ENCODE measurements at places on chromosomes 12 and 14.

DNA sequence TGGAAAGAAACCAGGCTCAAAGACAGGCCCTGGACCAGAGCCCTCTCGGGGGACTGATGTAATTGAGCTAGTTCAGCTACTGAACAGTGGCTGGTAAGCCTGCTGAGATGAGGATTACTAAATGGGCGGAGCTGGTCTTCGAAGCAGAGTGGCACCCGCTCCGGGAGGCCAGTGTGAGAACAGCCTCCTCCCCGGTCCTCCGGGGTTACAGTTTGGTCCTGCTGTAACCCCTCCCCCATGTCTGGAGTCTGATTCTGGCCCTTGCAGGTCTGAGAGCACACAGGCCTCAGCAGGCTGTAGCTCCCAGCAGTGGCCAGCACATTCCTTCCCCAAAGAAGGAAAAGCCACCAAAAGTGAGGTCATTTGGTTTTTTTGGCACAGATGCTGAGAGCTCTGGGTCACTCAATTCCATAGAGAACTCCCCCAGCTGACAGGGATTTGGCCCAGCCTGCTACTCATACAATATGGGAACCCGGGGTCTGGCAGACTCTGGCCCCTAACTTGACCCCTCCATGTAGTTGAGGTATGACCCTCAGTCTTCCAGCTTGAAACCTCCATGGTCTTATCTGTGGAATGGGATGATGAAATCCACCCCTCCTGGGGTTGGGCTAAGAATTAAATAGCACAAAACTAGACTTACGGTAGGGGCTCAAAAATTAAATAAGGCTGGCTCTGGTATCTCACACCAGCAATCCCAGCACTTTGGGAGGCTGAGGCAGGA lies 39.0 kb downstream of the ACTN1 start:
- peak; percentile 99 for DNase-seq

DNA sequence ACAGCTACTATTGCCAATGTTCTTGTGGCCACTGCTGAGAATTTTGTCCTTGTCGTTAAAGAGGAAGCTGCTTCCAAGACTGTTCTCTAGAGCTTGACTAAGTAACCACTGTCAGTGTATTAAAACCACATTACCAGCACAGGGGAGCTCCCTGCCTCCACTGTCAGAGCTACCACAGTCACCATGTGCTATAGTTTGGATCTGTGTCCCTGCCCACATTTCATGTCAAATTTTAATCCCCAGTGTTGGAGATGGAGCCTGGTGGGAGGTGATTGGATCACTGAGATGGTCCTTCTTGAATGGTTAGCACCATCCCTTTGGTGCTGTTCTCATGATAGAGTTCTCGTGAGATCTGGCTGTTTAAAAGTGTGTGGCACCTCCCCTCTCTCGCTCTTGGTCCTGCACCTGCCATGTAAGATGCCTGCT lies 23.2 kb upstream of the RAP1B start:
- no peak for DNase-seq

GRCh38 chr12:17015501-17015900 lies 409.5 kb upstream of the LMO3 start:
- no peak for DNase-seq

GRCh38 chr14:90381999-90382451 lies 14.8 kb upstream of the CALM1 start:
- no peak for DNase-seq

DNA sequence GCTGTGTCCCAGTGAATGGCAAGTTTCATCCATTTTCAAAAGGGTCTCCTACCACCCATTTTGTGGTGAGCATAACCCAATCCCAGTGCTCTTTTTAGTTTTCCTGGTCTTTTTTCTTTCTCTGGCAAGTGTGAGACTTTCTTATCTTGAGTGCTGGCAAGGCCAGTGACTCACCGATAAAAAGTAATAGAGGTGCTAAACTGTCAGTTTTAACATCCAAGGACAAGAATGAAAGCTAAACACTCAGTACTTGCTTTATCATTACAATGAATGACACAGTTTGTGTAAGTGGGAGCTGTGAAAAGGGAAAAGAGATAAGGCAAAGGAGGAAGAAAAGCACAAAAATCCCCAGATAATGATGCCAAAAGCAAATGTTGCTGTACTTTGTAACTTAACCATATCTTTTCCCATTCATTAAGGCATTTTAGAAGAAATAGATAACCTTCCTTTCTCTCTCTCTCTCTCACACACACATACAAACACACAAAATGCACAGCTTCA lies 4.9 kb upstream of the LRIG3 start:
- DNase-seq: no peak

DNA sequence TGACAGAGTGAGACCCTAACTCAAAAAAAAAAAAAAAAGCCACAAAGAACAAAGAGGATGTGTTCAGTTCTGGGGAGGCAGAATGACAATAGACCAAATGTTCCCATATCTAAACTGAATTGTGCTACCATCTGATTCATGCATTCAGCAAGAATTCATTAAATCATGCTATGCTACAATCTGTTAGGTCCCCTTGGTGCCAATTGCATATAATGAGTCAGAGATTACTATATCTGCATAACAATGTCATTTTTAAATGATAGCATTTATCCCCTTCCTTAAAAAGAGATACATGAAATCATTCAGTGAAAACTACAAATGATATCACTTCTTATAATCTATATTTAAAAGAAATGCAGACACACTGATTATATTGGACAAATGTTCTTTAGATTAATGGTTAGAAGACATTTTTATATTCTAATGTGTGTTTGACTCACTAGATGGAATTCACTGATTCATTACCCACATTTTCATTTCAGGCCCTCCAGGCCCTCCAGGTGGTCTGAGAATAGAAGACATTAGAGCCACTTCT lies 207.6 kb upstream of the PDZRN4 start:
- no peak for DNase-seq

GRCh38 chr14:71366861-71367260 lies 459.6 kb downstream of the PCNX1 start:
- no peak for DNase-seq

DNA sequence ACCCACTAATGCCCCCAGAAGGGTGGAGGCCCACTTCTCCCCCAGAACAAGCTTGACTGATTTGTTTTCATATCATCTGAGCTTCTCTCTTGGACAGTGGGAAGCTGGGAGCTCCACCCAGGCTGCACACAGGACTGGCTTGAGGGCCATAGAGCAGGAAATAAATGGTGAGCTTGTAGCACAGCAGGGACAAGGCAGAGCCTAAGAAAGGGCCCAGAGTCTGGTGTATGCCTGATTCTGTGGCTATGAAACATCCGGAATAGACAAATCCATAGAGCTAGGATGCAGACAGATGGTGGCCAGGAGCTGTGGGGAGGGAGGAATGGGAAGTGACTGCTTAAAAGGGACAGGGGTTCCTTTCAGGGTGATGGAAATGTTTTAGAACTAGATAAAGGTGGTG lies 79.0 kb downstream of the ARL6IP4 start:
- no peak for DNase-seq

DNA sequence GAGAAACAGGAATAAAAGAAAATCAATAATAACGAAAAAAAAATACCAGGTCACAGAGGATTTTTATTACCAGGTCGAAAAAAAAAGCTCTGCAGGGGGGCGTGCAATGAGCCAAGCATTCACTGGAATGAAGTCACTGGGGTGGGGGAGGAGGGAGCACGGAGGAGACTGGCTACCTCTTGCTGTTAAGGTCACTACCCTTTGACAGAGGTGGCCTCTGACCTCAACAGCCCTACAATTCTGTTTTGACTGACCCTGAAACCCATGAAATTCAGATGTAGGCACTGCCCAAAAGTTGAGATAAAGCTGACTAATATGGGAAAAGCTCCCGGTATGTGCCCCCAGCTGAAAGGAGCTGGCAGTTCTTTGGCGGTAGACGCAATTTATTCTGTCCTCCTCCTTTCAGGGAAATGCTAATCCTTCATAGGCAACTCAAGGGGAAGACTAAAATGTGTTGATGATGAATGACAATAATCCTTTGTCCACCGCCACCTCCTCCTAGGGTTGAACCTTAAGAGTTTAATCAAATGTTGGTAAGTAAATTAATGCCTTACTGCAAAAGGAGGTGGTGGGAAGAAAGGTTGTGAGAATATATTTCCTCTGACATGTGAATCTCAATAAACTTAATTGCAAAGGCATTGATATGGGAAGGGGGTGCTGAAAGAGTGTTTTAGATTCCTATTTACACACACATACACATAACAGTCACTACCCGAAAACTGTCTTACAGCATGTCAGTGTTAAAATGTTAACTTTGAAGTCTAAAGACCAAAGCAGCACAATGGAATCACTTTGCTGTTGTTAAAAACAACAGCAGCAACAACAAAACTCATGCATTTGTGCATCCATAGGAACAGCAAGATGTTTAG lies 6.3 kb upstream of the RIC8B start:
- peak; percentile 60 for DNase-seq

DNA sequence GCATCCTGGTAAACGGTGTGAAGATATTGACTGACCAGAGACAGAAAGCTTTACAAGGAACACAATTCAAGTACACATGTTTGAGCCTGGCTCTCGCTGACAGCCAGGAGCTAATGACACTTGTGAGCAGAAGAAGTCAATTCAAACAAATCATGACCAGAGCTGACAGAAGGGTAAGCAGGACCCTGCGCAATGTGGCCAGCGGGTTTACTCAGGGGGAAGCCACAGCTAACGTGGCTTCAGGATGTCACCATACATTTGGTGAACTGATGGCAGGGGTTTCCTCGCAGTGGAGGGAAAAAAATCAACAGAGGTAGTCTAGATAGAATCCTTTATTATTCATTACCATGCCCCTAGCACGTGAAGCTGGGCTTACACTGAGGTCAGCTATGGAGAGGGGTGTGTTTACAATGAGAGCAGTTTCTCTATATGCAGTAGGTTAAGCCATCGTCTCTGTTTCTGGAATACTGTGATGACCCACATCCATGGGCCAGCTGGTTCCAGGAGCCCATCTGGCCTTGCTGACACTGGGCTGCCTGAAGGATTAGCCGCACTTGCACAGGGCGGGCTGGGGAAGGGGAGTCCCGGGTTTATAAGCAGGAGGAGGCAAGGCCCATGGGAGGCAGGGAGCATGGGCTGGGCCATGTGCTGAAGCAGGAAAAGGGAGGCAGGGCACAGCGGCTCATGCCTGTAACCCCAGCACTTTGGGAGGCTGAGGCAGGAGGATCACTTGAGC lies 198.2 kb upstream of the PRMT8 start:
- no peak for DNase-seq

DNA sequence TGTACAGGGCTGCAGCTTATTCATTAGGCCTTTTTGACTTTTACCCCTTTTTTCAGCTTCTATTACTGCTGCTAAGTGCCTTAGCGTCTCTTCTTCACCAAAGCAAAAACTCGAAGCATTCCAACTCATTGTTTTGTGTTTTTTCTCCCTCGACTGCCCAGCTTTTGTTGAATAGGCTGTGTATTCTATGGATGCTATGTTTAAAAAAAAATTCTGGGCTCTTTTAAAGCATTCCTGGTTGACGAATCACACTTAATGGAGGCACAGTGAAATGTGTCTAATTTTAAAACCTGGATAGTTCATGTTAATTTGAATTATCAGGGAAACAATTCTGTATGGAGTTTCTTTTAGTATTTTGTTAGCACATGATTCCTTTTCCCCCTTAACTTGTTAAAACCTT lies 29.7 kb downstream of the KTN1 start:
- peak; percentile 58 for DNase-seq

- DNase-seq: no peak
Measured at GRCh38 chr14:98200601-98201000, 1071.4 kb downstream of the BCL11B start.

DNA sequence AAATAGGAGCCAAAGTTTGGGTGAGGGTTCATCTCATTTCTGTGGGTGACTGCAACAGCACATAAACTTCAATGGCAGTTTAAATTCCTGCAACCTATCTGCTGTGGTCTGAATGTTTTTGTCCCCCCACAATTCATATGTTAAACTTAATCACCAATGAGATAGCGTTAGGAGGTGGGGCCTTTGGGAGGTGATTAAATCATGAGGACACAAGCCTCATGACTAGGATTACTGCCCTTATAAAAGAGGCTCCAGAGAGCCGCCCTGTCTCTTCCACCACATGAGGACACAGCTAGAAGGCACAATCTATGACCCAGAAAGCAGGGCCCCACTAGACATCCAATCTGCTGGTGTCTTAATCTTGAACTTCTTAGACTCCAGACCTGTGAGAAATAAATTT lies 3.8 kb upstream of the CCDC91 start:
- no peak for DNase-seq

- peak; percentile 28 for DNase-seq
Measured at GRCh38 chr12:77720258-77720657, 110.4 kb upstream of the NAV3 start.

DNA sequence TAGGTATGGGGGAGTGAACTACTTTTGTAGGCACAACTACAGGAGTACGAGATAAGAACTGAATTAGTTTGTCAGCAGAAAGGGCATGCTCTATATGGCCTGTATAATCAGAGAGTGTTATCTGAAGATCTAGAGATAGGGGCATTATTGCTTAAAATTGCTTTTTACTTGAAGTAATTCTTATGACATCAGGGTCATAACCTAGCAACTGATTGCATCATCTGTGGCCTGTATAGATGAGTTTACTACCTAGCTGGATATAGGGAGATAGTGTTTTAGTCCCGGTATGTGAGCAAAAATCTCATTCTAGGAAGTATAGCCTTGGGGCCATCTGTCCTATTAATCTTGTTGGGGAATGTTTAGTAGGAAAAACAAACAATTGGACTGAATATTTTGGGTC lies 142.7 kb downstream of the TMEM117 start:
- DNase-seq: no peak

DNA sequence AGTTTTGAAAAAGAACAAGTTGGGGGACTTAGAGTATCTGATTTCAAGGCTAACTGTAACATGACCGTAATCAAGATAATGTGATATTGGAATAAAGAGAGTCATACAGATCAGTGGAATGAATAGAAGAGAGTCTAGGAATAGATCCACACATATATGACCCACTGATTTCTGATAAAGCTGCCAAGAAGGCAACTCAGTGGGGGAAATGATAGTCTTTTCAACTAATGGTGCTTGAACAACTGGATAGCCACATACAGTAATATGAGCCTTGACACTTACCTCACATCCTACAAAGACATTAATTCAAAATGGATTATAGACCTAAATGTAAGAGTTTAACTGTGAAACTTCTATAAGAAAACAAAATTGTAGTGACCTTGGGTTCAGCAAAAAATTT lies 3.8 kb downstream of the PRKCH start:
- DNase-seq: no peak

DNA sequence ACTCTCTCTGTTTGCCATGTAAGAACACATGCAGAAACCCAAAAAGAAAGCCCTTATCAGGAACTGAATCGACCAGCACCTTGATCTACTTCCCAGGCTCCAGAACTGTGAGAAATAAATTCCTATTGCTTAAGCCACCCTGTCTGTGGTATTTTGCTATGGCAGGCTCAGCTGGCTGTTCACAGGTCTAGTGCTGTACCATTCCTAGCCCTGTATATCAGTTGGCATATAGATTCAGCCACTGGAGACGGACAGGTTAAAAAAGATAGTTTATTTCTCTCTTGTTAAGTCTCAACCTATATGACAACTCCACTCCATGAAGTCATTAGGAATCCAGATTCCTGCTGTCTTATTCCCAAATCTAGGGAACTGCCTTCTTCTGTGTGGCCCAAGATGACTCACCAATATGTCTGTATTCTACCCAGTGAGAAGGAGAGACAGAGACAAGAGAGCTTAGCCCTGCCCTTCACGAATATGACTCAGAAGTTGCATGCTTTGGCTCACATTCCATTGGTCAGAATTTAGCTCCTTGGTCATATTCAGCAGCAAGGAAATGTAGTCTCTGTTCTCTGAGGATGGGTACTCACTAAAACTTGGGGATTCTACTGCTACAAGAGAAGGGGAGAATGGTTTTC lies 57.0 kb downstream of the PLEKHG7 start:
- DNase-seq: peak; percentile 95

All from choroid plexus epithelial cell (primary cell).